ENCODE measurements at places on chromosomes 5 and 9.
A peak's percentile ranks its signal among the peaks of the same experiment; 100 is the strongest.

DNA sequence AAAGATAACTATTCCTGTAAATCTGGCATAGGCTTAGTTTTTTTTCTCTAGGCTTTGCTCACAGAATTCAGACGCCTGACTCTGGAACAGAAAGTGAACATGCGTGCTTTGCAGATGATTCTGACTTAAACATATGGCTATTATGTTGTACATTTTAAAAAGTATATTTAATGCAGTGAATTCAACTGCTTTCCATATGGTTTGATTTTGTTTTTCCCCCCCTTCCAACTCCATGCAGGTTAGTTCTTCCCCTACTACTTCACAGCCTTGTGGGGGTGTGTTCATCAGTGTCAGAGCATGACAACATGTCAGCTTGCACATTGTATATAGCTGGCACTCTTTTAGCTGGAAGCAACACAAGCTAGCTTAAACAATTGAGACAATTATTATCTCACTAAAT lies 226.8 kb downstream of the TMEM167A start:
- DNase-seq: no peak

DNA sequence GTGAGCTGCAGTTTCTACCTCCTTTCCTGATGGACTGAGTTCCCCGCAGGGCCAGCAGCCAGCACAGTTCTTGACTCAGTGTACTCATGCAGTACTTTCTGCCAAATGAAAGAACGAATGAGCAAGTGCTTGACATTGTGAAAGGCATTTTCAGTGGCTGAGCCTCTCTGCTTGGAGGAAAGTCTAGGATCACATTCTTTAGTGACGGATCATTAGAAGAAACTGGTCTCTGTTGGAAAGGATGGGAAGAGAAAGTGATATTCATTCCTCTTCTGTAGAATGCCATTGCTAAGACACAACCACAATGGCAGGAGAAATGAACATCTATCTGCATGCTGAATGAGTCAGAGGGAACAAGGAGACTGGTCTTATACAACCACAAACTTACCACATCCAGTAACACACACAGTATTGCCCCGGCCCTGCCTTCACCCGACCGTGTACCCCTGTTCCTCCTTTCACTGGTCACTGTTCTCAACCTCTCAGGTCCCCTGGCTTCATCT lies 206.9 kb downstream of the CRB2 start:
- no peak for DNase-seq

DNA sequence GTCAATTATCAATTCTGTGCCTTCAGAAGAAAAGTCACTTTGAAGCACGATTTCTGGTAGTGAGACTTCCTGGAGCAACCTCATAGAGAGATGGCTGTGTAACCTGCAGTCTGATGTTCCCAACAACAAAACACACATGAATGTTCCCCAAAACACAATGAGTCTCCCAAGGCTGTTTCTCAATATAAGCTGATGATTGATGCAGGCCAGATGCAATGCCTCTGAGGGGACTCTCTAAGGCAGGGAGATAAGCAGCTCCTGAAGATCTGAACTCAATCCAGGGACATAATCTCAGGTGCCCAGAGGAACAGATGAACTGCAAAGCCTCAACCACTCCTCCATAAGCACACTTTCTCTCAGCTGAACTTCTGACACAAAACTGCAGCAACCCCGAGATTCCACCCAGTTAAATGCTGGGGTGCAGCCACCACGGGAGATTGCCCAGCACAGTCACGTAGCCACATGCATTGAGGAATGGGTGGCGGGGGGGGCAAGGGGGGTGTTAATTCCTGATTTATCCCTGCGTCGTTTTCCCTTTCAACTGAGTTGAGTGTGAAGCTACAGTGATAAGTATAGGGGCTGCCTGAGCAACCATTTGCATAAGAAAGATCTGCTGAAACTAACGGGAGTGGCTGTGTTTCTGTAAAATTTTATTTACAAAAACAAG lies 122.7 kb upstream of the RASEF start:
- no peak for DNase-seq

DNA sequence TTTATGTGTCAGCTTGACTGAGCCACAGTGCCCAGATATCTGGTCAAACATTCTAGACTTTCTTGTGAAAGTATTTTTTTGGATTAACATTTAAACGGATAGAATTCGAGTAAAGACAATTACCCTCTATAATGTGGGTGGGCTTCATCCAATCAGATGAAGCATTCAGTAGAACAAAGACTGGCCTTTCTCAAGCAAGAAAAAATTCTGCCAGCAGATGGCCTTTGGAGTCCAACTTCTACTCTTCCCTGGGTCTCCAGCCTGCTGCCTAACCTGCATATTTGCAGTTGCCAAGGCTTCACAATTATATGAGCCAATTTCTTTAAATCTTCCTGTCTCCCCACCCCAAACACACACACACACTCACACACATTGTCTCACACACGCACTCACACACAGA lies 86.4 kb downstream of the MED10 start:
- peak; percentile 33 for DNase-seq

GRCh38 chr5:13524936-13525335 lies 419.6 kb downstream of the DNAH5 start:
- no peak for DNase-seq

DNA sequence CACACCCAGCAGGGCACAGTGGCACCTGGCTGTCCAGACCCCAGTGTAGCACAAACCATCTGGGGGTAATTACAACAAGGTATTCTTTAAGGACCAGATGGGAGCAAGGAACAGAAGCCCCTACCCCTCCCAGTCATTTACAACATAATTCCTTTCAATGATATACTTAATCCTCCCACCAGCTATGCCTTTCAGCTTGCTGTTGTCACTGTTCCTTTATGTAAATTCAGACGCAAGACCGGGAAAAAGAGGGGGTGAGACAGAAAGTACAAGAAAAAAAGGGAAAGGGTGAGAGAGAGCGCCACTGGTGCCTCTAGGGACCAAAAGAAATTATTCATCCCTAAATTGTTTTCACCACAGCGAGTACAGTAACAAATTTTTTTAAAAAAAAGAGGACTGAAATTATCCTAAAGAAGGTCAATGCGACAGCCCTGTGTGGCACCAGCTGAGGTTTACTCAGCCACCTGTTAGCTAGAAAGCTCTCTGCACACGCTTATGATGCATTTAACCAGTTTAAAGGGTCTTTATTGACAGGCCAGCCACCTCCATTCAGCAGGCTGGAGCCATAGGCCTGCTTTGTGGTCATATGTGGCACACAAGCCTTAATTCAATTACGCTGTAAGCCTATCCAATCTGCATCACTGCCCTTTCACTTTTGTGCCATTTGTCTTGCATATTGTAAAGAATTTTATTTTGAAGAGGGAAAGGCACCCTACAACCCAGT lies 210.2 kb upstream of the ISL1 start:
- DNase-seq: no peak

- DNase-seq: no peak
Measured at GRCh38 chr9:113622600-113623400, 159.3 kb downstream of the RGS3 start.

GRCh38 chr9:77505232-77505631 lies 142.9 kb downstream of the GNA14 start:
- no peak for DNase-seq

DNA sequence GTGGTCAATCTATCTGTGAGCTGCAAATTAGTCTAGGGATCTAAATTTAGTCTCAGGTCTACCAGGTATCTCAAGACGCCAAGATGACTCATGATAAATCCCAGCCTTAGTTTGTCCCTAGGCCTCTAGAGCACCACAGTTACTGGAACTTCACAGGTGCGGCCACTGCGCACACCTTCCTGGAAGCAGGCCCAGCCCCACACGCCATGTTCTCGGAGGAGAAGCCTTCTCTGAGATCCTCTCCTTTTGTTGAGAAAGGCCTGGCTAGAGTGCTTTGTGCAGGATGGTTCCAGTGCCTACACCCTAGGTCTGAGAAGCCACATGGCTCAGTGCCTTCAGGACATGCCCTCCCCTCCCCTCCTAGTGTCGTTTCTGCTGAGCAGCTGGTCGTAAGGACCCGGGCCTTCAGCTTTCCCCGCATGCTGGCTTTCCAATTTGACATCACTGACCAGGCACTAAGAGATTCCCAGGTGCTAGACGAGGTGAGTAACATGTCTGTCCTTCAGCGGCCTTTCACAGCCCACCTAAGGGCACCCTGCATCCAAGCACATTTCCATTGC lies 51.9 kb downstream of the IPPK start:
- no peak for DNase-seq

DNA sequence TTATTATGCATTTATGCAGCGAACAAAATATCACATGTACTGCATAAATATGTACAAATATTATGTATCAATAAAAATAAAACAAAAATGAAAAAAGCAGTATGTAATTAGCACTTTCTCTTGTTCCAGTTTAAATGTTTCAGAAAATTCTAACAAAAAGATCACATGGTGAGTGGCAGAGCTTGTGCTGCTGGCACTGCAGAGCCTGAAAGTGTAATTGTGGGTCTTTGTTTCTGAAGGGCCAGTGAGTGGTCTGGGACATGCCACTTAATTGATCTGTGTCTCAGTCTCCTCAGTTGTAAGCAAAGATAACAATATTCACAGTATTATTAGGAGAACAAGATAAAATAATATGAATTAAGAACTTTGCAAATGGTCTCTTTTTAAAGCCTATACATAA lies 39.5 kb upstream of the RAI14 start:
- no peak for DNase-seq

DNA sequence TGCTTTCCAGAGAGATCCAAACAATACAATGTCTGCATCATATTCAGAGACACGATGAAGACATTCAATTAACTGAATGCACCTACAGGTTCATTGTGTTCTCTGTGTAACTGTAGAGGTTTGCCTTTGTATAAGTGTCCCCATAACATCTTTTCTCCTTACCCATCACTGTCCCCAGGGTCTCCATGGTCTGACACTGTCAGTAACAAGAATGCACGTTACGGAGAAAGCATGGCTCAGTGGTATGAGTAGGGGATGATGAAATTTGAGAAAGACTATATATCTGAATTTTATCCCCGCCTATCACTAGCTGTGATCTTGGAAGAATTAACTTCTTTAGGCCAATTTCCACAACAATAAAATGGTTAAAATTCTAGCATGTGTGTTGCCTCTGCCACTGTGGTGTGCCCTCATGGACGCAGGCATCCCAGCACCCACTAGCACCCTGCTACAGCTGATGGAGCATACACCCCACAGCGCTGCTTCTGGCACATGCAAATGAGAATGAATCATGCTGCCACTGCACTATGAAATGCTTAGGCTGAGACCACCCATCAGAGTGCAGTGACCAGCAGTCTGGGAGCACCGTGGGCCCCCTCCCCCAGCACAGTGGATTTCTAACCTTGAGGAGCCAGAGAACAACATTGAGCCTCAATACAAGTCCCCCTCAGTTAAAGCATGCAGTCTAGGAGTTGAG lies 54.3 kb downstream of the RGMB start:
- no peak for DNase-seq

- DNase-seq: no peak
Measured at GRCh38 chr5:89072842-89073672, 190.1 kb upstream of the MEF2C start.

GRCh38 chr5:138754699-138755057 lies 1.5 kb downstream of the CTNNA1 start:
- DNase-seq: no peak

- DNase-seq: no peak
Measured at GRCh38 chr5:130912088-130912487, 253.0 kb downstream of the HINT1 start.

DNA sequence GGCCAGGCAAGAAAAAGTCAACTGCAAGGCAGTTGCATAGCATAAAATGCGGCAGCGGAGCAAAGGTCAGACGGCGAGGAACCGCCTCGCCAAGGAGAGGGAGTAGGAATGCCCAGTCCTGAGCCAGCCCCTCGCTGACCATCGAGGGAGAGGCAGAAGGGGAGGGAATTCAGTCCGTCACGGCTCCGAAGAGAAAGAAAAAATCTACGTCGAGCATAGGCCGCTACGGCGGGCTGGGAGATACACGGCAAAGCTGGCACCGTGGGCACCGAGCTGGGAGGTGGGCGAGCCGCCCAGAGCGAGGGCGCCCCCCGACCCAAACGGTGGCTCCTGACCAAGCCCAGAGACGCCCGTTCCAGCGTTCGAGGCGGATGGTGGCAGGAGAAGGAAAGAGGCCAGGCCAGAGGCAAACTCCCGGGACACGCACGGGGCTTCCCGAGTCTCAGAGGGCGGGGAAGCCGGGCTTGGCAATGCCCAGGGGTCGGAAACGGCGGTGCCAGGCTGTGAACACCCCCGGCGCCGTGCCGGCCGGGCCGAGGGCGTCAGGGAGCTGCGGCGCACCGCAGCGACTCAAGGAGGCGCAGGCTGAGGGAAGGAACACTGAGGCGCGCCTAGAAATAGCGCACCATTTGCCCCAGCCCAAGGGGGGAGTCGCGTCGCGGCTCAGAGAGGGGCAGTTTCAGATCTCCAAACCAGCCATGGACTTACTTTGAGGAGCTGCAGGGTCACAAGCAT lies 518 bp downstream of the SPRY4 start:
- DNase-seq: no peak

DNA sequence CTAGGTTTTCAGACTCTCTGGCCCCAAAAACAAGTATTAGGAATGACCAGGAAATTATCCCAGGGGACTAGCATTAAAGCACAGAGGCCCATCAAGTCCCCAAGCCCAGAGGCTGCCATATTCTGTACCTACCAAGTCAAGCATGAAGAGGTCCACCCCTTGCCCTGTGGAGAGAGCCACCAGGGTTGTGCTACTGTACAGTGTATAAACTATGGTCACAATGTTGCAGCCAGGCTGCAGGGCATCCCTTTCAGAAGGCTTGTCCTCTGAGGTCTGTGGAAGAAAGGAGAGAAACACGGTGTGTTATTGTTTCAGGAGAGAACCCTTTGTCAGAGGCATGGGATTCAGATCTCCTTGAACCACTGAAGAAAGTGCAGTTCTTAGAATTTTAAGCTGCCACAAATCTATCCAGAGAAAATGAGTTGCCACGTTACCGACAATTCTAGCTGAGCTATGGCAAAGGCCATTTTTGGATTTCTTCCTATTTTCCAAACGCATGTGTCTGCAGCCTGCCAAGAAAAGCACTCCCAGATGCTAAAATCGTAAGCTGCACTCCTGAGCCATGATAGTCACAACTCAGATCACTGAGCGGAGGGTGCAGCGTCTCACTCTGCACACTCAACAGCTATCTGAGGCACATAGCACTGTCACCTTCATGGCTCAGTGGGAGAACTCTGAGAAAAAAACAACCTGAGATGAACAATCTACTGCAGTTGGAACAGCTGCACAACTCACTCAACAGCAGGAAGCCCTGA lies 45.5 kb upstream of the SPATA31E1 start:
- no peak for DNase-seq

- no peak for DNase-seq
Measured at GRCh38 chr9:91059713-91060112, 258.1 kb downstream of the SYK start.

- DNase-seq: no peak
Measured at GRCh38 chr5:161549106-161549505, 2.6 kb upstream of the GABRB2 start.
